Upper lobe of left lung (tissue), 6 donors: ENCODE measurements at places on chromosomes 7 and 10.

- peak; percentile 22 for DNase-seq
These were observed 38.6 kb downstream of the FZD1 start for GRCh38 chr7:91302794-91303193.

- no peak for DNase-seq
These were observed 28.1 kb downstream of the ARL4A start for GRCh38 chr7:12715372-12716133.

GRCh38 chr7:97873606-97874005 lies 1.4 kb upstream of the ASNS start:
- DNase-seq: no peak

- DNase-seq: no peak
These were observed 6.9 kb downstream of the GRB10 start for GRCh38 chr7:50775836-50776235.

- DNase-seq: no peak
These were observed 139.8 kb upstream of the CDK13 start for GRCh38 chr7:39810204-39810642.

- no peak for DNase-seq
These were observed 243.8 kb upstream of the ETV1 start for GRCh38 chr7:14233076-14233867.

DNA sequence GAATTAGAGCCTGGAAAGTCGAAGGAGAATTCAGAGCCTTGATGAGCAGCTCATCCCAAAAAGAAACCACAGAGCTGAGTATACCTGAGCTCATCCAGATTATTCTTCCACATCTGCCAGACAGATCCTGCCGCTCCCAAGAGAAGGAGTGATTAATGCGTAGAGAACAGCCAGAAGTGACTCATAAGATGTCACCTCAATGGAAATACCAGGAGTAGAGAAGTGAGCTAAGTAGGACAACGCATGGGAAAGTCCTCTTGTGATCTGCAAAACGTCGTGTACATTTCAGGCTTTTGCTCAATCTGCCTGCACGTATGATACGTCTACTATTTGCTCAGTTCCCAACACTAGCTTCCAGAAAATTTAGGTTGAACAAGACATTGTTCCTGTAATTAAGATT lies 230.5 kb upstream of the AUTS2 start:
- no peak for DNase-seq

DNA sequence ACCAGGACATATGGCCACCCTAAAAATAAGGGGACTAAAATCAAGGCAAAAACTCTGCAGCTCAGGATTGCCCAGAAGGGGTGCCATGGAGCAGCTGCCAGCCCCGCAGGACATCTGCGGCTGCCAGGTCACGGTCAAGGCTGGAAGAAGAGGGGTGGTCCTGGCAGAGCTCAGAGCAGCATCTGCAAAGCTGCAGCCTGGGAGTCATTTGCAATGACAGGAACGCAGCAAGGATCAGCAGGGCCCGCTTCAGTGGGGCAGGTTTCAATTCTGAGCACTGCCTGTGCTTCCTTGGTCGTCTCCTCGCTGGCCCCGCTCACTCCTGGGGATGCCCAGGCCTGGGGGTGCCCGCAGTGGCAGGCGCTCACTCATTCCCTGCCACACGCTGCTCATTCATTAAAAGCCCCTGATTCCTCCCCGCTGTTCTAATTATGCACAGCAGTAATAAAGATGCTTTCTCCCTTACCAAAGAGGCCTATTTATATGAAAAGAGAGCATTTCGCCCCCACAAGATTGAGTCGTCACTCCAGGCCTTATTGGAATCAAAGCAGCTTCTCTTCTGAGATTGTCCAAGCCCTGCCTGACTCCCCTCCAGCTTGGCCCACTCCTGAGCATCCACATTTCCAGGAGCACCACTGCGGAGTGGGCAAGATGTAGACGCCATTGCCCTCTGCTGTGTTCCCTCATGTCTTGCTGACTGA lies 4.6 kb downstream of the HSPA12A start:
- no peak for DNase-seq

GRCh38 chr10:22679608-22680007 lies 34.8 kb downstream of the PIP4K2A start:
- no peak for DNase-seq

DNA sequence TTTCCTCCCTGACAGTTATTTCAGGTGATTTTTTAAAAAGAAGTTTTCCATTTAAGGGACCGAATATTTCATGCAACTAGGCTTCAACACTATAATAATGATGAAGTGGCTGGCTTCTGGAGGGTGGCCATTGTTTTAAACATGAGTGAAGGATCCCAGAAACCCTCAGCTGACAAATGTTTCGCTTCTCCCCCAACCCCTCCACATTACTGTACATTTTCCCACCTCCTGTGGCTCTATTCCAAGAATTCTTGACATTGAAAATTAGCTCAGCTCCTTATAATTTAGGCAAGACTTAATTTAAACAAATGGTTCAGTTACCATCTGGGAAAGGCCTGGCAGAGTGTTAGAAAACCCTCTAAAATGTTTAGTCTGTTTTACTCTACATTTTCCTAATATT lies 129.9 kb upstream of the CDCA7L start:
- no peak for DNase-seq

- DNase-seq: peak; percentile 6
These were observed 23.7 kb downstream of the EPDR1 start for GRCh38 chr7:37943905-37944736.

- DNase-seq: peak; percentile 94
These were observed at the start of gene PAXIP1 for GRCh38 chr7:155003092-155003375. PAXIP1 (minus strand) TSS chr7:155003124; CDS start chr7:155002929, 195 bp downstream.

GRCh38 chr7:139230023-139230422 lies 1.0 kb upstream of the UBN2 start:
- no peak for DNase-seq

DNA sequence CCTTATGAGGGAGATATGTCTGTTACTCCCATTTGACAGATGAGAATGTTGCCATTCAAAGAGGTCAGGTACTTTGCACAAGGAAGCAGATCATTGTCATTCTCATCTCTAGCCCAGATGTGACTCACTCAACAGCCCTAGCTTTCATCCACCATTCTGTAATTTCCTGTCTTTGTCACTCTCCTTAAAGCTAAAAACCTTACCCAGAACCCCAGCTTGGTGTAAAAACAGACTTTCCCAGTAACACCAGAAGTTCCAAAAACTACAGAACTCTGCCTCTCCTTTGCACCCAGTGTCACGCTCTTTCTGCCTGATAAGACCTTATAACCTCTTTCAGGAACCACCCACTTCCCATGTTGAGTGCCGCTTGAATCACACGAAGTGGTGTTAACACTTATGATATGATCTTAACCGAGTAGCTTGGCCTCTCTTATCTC lies 89.1 kb upstream of the SP4 start:
- no peak for DNase-seq

DNA sequence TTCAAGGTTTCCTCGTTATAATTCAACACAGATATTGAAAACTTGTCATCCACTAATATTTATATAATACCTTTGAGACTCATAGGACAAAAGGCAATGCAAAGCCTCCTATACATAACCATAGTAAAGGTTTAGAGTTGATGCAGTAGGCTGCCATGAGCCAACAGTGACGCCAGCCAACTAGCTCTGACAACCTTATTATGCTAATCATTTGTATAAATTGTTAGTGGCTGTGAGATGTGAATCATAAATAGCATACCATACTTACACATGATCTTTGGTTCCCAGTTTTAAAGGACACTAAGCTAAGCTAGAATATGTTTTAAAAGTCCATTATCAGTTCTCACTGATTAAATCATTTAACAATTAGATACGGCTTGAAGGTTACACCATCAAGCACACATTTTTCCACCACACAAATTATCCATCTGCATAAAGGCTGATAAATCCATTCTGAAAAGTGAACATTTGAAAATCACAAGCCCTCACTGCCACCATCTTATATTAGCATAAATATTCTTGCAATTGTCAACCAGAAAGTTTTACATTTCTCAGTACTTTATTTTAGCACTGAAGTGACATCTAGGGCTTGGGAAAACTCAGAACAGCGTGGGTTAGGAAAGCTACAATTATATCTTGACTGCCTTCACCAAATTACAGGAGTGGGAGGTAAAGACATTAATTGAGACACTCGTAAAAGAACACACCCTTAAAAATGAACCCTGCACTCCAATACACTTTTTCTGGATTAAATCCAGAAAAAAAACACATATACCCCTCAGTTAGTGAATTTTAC lies 30.7 kb downstream of the COA1 start:
- no peak for DNase-seq

GRCh38 chr10:12348294-12348869 lies 965 bp upstream of the CAMK1D start:
- DNase-seq: no peak

GRCh38 chr7:27160546-27161213 lies 4.2 kb upstream of the HOXA7 start:
- peak; percentile 95 for DNase-seq

DNA sequence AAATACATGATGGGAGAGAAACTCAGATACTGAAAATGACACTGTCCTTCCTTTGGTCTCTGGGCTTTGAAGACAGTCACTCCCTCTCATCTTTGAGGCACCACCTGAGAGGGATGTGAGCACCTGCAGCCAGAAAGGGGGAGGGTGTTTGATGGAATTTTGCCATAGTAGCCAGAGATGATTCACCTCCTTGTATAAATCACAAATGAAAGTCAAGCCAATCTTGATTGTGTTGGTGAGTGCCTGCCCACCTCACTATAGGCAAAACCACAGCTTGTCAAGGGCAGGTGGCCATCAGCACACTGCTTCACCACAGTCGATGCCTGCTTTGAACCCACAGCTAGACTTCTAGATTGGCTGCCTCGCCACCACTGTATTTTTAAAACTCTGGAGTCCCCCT lies 48.2 kb downstream of the PON1 start:
- DNase-seq: no peak

- no peak for DNase-seq
These were observed 68.8 kb upstream of the ABLIM1 start for GRCh38 chr10:114726820-114727271.

DNA sequence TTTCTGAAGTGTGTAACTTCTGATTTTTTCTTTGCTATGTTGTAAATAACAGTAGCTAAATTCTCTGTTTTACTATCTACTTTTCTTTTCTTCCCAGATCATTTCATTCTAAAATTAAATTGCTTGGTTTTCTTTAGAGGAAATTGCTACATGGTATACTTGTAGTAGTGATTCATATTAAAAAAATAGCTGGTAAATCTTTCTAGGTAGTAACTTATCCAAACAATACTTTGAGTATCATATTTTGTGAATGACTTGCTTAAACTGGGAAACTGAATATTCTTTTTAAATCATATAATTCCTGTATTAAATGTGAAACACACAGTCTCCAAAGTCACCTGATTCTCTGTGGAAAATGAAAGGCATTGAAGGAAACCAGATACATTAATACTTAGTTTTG lies 85.5 kb downstream of the ZNRF2 start:
- DNase-seq: no peak

DNA sequence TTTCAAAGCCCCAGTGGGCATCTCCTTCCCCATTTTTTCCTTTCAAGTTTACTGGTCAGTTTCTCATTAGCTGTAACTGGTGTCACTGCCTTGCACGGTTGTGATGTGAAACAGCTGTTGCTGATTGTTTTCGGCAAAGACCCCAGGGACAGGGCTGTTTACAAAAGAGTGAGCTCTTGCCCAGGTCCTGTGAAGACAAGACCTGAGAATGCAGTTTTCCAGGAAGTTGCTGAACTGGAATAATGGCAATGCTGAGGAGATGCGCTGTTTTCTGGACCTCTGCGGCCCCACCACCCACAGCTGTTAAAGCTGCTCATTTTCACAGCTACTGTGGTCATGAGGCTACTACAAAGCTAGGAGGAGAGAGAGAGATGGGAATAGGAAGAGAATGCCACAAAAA lies 116.6 kb upstream of the RSU1 start:
- DNase-seq: no peak

GRCh38 chr10:75596930-75597620 lies 165.7 kb downstream of the LRMDA start:
- DNase-seq: no peak

DNA sequence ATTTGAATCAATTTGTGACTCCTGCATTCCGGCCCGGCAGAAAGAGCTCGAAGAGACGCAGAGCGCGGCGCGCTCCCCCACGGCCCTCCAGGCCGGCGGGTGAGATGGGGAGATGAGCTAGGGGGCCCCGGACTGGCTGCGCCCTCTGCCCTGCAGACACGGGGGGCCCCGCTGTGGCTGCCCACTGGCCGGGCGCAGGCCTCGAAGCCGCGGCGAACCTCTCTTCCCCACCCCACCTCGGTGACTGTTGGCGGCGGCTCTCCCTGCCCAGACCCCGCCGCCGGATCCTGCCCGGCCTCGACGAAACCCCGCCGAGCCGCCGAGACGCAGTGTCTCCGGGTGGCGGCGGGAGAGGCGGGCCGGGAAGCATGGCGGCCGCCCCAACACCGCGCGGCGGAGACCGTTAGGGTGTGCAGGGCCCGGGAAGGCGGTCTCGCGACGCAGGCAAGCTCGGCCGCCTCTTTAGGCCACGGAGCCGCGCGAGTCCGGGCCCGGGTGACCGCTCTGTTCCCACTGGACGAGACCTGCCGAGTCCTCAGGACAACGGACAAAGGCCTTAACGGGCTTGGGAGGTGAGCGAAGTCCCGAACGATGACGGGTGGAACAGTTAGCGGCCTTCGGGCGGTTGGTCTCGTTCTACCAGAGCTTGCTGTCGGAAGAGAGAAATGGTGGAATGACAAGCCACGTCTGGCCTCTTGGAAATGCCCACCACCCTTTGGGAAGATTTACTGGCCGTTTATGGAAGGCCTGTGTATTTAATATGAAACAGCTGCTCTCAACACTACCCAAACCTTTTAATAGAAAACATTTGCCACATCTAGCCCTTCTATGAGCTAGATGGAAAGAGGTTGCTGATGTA lies 24.3 kb downstream of the NUP42 start:
- DNase-seq: no peak

DNA sequence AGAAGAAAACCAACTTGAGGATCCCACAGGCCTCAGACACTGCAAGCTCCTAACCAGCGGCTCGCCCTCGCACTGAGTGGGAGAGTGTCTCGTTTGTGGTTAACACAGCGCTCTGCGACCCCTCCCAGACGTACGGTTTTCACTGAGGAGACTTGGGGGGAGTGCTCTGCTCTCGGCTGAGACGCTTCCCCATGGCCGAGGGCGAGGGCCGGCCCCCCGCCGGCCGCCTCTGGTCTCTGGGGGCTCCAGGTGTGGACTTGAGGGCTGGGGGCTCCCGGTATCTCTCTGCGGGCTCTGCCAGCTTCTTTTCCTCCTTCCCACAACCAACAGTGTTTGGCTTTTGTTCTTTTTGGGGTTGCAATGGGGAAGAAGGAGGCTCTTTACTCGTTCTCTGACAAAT lies 118.7 kb downstream of the LARP4B start:
- no peak for DNase-seq

DNA sequence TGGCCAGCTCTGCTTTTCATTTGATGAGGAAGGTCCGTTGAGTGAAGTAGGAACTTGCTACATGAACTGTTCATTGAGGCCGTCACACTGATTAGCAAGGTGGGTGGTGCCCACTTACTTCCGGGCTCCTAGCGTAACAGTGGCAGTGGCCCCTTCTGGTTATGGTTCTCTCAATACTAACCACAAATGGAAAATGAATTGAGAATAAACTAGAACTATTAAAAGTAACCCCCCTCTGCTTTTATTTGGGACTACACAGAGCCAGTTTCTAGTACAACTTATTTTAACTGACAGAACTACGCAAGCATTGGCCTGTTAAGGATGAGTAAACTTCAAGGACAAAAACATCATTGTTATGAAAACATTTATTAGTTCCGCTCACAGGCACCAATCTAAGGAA lies 519.1 kb downstream of the INHBA start:
- DNase-seq: no peak
